ENCODE measurements at places on chromosomes 1 and 21.

- DNase-seq, result no peak
Measured at GRCh38 chr1:66403007-66403731, 130.8 kb upstream of the SGIP1 start.

DNA sequence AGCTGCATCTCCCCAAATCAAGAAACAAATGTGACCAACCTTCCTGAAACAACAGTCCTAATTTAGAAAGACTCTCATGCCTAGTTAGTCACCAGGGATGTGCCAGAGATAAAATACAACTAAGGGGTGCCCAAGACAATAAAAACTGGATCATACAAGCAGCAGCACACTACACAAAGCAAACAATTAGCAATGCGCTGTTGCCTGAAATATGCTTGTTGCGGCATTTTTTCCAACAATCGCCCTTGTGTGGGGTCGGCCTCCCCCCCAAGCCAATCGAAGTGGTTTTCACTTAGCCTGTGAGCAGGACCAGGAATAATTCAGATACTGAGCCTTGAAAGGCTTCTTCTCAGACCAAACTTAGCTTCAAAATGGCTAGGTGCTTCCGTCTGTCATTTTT, 1.4 kb upstream of the STMN1 start:
- DNase-seq, result no peak

- DNase-seq, result peak; percentile 55
Measured at GRCh38 chr1:25500694-25501093, 42.7 kb upstream of the LDLRAP1 start.

GRCh38 chr1:239647045-239647444, 260.7 kb downstream of the CHRM3 start:
- DNase-seq, result no peak

DNA sequence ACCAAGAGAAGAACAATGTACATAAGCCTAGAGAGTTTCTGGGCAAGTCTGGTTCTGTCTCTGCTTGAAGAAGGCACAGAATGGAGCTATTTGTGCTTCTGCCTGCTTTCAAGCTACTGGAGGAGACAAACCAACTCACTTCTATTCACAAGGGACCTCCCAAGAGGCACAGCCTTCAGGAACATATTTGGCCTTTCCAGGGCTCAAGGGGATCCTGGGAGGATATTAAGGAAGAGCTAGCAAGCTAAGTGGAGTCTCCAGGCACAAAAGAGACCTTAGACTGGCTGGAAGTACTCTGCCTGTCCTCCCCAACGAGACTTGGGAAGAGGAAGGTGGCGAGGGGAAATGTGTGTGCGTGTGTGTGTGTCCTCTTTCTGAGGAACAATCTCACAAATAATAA, at the start of gene OR6Y1:
OR6Y1 (minus strand) TSS at position 54 of the 400 bp plus-strand sequence. CDS start 6,300 bp downstream, outside the sequence.
- no peak for DNase-seq

DNA sequence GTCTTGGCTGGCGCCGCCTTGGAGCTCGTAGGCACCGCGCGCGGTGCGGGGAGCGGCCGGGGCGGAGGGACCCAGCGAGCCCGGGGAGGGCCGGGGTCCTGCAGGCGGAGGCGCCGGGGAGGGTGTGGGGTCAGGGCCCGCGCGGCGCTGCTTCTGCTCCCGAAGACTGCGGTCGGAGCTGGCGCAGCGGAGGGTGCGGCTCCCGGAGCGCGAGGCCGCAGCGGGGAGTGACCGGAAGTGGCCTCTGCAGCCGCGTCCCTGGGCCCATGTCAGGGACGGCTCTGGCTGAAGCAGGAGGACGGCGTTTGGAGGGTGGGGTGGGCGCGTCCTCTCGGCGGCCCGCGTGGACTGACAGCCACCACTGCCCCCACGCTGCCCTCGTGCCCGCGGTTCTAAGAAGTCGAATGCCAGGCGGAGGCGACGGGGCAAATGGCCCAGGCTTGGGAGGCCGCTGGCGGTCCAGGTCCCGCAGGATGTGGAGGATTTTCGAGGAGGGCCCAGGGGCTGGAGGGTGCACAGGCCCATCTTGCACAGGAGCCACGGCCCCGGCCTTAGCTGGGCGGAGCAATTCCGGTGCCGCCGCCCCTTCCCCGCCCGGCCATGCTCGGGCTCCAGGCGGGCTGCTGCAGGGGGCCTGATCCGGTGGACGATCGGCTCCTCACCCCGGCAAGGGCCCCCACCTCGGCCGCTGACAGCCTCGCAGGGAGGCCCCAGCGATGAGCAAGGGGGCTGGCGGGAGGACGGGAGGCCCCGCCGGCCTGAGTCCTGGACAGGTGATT, 7.7 kb upstream of the ZNF669 start:
- DNase-seq, result peak; percentile 21

DNA sequence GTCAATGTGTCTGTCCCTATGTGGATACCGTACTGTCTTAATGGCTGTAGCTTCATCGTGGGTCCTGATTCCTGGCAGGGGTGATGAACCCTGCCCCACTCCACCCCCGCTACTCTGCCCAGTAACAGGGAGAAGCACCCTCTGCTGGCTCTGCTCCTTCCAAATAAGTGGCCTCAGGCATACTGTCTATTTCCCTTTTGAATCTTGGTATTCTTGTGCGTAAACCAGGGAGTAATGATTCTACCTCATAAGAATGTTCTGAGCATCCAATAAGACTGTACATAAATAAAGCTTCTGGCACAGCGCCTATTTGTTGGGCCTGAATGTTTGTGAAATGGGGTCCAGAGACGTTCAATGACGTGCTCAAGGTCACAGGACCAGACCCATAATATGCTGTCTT, 35.2 kb upstream of the CTPS1 start:
- DNase-seq, result peak; percentile 31

DNA sequence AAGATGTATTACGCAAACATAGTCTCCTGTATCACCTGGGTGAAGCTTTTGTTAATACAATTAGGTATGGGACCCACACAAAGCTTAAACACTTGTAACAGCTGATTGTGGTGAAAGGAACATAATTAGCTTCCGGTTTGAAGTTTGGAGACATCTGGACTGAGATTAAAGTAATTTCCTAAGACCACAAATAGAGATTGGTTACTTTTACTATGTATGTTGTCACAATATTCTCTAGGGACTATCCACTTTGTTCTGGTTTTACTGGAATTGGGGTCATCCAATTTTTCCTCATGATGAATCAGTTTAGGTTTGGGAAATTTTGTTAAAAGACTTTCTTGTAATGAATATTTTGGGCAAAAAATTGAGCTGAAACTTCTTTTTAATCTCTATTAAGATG, 71.8 kb upstream of the SAMSN1 start:
- peak; percentile 18 for DNase-seq

GRCh38 chr1:60281360-60281932, 207.9 kb upstream of the C1orf87 start:
- DNase-seq, result peak; percentile 86

- peak; percentile 51 for DNase-seq
Measured at GRCh38 chr1:86778569-86779239, 74.3 kb downstream of the SH3GLB1 start.

DNA sequence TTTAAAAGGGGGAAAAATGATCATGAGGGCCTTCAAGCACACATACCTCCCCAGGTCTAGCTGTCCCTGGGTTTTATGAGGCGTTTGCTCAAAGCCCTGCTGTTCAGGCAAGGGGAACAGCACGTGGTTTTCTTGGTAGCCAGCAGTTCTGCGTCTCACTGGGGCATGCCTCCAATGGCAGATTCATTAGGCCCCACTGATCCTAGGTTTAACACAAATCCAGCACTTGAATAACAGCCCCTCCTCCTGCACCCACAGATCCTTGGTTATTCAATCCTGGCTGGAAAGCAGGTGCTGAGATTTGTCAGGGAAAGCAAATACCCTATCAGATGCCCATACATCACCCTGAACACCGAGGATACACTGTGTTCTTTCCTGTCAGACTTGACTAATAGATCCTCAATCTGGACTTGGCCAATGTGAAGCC, 106.4 kb downstream of the ZC3H11B start:
- no peak for DNase-seq

GRCh38 chr1:28509705-28510272, 3.9 kb downstream of the RCC1 start:
- DNase-seq, result peak; percentile 45

- no peak for DNase-seq
Measured at GRCh38 chr21:16427587-16428087, 697.9 kb downstream of the USP25 start.

DNA sequence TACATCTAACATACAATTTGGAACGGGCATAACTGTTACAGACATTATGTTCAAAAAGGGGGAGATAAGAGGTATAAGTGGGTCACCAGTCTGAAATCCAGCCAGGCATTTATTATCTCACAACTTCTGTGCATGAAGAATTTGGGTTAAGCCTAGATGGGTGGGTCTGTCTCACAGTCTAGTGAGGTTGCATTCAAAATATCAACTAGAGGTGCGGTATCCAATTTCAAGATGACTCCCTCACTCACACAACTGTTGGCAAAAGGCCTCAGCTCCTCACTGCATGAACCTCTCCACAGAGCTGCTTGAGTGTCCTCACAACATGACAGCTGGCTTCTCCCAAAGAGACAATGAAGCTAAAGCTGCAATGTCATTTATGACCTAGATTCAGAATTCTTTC, 4.7 kb downstream of the AUNIP start:
- no peak for DNase-seq

DNA sequence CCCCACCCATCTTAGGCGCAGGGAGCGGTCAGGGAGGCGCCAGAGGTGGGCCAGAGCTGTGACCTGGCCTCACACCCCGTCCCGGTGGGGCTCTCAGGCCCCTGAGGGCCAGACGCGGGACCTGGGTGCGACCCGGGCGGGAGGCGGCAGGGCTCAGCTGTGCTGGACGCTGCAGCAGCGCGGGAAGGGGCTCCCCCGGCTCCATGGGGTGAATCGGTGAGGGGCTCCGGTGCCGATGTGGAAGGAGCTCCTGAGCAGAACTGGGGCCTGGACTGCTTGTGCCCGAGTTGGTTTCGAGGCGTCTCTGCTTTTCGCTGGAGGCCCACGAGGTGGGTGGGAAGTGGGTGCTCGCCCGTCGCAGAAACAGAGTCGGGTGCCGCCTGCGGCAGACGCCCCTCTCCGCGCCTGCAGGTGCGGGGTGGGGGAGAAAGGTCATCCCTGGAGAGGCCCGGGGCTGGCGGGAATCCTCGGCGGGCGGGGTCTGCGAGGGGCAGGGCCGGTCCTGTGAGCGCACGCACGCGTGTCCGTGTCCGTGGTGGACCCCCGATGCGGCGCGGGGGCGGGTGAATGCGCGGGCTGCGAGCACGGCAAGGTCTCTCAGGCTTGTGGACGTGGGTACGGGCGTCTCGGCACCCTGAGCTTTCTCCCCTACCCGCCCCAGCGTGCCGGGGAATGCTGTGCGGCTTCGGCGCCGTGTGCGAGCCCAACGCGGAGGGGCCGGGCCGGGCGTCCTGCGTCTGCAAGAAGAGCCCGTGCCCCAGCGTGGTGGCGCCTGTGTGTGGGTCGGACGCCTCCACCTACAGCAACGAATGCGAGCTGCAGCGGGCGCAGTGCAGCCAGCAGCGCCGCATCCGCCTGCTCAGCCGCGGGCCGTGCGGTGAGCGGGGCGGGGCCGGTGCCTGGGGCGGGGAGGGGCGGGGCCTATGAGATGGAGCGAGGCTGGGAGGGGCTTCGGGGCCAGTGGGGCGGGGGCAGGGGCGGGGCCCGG, 20.4 kb downstream of the AGRN start:
- peak; percentile 85 for DNase-seq

DNA sequence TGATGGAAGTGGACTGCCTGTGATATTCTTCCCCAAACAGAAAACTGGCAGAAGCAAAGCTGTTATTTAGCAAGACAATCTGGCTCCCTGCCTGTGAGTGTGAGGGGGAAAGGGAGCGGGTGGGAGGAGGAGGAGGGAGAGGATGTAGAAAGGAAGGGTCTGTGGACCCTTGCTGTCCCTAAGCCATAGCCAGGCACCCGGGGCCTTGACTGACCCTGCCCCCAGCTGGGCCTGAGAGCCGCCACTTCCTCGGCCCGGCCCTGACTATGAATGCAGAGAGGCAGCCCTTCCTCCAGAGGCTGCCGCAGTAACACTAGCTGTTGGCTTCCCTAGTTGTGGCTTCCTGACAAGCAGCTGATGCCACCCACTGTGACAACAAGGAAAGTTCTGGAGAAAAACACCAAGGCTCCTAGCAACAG, 13.9 kb downstream of the PLA2G2F start:
- DNase-seq, result peak; percentile 6

DNA sequence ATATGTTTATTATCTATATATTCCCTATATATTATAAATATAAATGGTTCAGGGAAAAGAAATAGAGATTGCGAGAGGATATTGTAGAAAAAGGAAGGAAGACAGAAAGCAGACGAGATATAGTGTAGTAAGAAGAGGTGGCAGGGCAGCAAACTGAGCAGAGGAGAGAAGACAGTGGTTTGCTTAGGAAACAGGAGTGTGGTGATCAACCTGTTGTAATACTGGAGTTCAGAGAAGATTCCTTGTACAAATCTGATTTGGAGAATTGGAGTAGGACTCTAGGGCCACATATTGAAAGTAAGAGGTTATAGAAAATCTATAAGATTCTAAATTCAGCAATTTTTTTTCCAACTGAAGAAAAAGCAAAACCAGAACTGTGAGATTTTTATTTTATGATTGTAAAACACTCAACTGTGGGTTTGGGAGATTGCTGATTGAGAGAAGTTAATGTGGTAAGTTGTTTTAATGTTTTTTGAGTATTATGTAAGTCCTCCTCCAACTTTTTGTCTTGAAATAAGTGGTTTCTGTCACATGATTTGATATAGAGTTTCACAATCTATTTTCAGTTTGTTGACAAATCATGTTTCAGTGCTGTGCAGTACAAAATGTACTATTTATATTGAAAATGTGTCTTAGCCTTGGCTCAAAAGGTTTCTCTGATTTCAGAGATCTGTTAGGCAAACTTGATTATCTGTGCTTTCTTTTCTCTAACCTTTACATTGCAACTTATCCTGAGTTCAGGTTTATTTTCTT, 9.6 kb upstream of the AMY2B start:
- DNase-seq, result no peak

DNA sequence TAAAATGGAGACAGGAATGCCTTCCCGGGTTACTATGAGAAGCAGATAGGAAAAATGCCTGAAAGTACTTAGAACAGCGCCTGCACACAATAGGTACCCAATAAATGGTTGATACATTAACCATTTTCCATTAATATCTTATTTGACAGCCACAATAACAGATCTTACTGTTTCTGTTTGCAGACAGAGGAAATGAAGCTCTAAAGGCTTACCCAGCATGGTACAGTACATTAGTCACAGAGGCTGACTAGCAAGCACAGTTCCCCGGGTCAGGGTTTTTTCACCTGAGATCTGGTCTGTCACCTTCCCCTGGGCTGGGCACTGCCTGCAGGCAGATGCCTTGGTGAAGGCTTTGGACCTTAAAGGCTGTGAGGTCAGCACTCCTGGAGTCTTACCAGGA, 2.9 kb downstream of the TRIM63 start:
- DNase-seq, result no peak

DNA sequence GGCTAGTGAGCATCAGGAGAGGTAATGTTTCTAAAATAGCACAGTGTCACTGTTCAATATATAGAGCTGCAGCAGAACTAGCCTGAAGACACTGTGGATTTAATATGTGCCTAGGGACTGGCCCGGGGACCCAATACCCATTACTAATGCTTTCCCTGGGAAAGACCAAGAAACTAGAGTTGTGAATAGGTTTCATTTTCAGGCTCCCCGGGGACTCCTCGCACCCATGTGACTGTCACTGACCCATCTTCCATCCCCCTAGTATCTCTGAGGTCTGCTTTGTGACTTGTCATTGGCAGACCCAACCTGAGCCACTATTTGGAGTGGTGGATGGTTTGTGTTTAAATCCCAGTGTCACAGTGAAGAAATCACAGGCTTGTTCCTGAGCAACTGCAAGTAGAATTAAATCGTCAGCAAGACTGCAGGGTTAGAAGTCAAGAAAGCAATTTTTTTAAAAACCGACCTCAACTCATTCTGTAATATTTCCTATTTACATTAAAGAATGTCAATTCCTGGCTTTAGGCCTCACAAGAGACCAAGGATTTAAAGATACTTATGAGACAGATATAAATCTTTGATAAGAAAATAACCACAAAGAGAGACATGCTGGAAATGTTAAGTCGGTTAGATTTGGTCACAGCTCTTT, 130.0 kb upstream of the TNR start:
- no peak for DNase-seq

Measured in fibroblast of upper back skin (primary cell).